Hepatic stellate cell (primary cell): ENCODE measurements at places on chromosomes 12 and 14.

- no peak for DNase-seq
These were observed 351.0 kb upstream of the FKBP4 start for GRCh38 chr12:2443776-2444175.

- peak; percentile 19 for DNase-seq
These were observed 92.4 kb downstream of the PHLDA1 start for GRCh38 chr12:75939016-75939642.

DNA sequence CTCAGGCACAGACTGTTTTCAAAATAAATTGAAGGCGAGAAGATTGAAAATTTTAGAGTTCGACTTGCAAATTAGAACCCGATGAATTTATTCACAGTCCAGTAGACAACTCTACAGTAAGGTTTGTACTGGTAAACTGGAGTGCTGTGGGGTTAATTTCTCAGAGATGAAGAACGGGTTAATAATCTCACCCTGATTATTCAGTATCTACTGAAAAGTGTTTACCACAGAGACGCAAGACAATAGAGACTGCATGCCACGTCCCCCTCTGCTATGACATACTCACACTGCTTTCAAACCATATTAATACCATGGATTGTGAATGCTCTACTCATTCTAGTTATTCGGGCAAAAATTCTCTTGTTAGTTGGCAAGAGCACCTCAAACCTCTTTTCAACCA, 36.1 kb downstream of the CFL2 start:
- DNase-seq, result no peak

- no peak for DNase-seq
These were observed 94.2 kb downstream of the DDX51 start for GRCh38 chr12:132049876-132050275.

- no peak for DNase-seq
These were observed 1000.5 kb downstream of the FLRT2 start for GRCh38 chr14:86530457-86530856.

GRCh38 chr12:94753036-94753679, 102.8 kb upstream of the TMCC3 start:
- DNase-seq, result no peak

DNA sequence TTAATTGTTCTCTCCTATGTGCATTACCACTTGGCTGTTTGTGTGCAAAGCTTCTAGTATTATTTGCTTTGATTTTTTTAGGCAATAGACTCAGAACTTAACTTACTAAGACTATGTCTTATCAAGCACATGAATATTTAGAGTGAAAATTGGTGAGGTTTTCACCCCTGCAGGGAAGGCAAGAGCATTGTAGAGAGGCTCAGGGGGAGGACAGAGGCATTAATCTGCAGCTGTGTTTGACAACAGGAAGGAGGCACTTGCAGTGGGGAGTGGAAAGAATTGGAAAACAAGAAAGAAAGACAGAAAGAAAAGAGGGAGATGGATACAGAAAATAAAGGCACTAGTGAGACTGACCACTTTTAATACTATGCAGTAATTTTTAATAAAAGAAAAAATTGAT, 431.6 kb downstream of the PDZRN4 start:
- DNase-seq, result no peak

DNA sequence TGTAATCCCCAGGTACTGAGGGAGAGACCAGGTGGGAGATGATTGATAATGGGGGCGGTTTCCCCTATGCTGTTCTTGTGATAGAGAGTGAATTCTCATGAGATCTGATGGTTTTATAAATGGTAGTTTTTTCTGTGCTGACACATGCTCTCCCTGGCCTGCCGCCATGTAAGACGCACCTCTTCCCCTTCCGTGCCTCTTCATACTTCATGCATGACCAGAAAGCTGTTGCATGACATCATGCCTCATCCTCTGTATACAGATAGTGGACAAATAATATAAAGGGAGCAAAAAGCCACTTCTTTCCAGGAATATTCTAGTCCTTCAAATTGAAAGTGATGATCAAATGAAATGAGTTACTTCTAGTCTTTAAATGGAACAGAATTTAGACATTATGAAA, 47.3 kb upstream of the LRIG3 start:
- no peak for DNase-seq

DNA sequence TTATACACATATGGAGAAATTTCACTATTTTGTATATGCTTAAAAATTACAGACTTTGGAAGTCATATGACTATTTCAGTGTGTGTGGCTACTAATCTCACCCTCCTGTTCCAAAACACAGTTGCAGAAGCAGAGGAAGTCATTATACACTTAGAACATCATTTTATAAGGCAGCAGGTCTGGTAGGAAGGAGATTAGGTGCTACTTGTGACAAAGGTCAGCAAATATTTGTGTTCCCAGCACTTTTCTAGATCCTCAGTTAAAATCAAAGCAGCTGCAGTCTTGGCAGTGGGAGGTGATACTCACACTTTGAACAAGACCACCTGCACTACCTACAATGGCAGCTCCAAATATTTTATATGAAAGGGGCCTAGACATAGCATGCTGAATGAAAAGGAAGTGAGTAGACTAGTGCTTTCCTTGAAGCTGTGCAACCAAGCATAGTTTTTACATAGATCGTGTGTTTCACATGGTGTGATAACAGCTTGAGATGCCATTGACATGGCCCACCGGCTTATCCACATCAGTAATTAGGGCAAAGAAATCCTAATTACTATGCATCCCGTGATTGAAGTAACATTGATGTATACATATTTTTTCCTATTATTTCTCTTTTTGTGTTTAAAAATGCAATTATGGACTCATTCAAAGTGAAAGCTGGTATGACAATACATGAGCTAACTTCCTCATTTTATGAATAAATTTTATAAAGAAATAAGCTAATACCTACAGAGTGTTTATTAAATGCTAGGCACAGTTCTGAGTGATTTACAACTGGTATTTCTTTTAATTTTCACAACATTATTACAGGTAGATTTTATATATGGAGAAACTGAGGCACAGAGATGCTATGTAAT, 5.3 kb downstream of the GYS2 start:
- no peak for DNase-seq

- no peak for DNase-seq
These were observed 104.0 kb downstream of the CCDC91 start for GRCh38 chr12:28294300-28294699.

DNA sequence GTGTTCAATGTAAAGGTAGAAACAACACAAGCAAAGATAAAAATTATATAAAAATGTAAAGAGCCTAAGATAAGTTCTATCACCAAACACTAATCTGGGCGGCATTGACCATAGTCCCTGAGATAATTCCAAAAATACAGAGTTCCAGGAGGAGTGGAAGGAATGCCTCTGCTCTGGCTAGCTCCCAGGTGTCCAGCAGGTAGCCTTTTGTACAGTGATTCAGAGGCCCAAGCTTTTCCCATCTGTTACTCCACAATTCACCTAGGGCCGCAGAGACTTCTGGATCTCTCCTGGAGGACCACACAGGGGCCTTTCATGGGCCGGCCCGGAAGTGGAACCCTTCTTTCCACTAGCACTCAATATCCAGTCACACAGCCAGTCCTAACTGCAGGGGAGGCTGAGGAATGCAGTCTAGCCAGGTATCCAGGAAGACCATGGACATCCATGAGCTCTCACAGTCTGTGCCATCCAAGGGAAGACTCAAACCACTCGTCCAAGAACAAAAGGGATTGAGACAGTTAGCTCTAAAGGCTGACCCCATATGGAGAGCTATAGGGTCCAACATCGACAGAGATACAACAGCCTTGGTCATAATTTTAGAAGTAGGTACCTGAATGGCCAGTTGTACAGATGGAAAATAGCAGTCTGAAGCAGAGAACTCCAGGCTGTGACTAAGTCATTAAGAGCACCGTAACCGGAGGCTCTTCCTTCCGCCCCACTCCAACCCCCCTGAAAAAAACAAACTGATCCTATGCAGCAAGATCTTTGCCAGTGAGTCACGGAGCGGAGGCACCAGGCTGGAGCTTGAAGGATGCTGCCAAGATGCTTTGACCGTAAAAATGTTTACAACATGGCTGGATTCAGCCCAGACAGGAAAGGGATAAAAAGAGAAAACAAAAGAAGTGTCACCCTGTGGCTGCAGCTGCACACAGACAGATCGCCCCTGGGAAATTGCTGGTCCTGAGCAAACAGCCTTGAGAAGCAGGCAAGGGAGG, 204.8 kb downstream of the NUAK1 start:
- peak; percentile 73 for DNase-seq

DNA sequence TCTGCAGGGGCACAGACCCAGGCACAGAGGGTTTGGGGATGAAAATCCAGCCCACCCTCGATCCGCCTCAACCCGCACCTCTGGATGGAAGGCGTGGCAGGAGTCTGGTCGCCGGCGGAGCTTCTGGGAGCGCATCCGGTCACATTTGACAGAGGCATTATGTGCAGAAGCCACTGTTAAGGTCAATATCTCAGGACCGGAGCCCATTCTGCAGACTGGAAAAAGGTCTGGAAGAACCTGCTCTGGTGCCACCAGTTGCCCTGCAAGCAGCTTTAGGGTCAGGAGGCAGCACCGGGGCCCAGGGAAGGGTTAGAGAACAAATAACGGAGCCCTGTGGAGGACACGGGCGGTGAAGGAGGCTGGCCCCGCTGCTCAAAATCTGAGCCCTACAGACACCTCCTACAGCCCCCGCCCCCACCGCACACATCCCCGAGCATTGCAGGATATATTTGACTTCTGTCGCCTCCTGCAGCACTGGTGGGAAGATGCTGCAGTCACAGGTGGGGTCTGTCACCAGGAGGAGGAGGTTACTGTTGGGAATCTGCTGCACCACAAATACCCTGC, 25.1 kb upstream of the LRTM2 start:
- no peak for DNase-seq

- no peak for DNase-seq
These were observed 496.2 kb upstream of the CCDC196 start for GRCh38 chr14:65989981-65990380.

DNA sequence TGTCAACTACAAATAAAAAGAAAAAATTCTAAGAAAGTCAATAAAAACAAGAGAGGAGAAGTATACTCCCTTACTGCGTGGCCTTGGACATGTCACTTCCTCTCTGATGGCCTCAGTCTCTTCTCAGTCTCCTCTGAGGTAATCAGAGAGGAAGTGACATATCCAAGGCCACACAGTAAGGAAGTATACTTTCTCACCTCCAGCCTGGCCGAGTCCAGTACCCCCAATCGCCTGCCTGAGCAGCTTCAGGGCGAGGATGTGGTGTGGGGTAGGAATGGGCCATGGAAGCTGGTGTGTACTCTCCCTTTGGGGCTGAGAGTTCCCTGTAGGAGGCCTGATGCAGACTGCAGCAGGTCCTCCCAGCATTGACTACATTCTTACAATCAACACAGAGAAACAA, 15.8 kb downstream of the VDR start:
- no peak for DNase-seq

DNA sequence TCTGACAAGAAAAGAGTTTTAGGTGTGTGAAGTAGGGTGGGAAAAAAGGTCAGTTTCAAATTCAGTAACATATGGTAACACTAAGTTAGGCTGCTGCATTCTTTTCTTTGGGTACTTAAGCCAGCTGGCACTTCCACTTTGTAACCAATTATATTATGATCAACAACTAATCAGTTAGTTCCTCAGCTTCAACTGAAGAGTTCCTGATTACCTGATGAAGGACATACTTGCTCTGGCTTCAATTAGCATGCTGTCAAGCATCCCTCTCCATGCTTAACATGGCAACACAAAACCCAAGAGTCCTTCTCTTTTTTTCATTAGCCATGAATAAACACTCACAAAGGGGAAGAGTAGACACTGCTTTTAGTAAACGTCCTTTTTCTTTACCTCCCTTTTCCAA, 6.8 kb upstream of the KANSL2 start:
- no peak for DNase-seq

DNA sequence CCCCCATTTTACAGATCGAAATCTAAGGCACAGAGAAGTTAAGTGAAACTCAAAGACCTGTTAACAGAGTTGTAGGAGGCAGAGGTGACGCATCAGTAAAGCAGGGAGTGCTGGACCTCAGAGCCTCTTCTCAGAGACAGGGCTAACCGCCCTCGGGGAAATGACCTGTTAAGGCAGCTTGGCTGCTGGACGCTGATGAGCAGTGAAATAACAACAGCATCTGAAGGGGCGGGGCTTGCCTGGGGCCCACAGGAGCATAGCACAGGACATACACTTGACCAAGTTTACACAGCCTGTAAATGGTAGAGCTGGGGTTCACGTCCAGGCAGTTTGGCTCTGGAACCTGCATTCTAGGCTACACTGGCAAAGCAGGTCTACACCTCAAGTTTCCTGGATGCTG, 39.3 kb downstream of the LRTM2 start:
- DNase-seq, result peak; percentile 30

- peak; percentile 22 for DNase-seq
These were observed 223.3 kb downstream of the CHST11 start for GRCh38 chr12:104680070-104680469.

DNA sequence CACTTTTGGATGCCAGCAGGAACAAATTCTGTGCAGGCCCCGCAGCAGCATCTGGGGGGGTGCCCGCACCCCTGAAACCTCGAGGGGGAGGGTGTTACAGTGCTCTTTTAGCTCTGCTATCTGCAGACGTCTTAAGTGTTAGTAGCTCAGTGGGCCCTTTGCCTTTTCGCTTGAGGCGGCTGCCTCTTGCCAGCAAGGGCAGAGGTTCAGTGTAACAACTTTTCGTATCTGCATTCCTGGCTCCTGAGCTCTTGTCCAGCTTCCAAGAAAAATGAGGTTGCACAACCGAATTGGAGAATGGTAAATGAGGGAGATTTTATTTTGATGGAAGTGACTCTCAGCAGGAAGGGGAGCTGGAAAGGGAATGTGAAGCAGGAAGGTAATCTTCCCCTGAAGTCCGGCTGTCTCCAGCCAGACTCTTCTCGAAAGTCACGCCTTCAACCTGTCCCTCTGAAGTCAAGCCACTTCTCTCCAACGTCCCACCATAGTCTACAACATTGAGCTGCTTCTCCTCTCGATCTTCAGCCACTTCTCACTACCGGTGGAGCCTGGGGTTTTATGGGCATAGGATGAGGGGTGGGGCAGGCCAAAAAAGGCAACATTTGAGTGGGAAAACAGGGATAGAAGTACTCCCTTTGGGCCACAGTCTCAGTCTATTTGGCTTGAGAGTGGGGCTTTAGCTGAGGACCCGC, 17.8 kb downstream of the TAS2R50 start:
- no peak for DNase-seq

DNA sequence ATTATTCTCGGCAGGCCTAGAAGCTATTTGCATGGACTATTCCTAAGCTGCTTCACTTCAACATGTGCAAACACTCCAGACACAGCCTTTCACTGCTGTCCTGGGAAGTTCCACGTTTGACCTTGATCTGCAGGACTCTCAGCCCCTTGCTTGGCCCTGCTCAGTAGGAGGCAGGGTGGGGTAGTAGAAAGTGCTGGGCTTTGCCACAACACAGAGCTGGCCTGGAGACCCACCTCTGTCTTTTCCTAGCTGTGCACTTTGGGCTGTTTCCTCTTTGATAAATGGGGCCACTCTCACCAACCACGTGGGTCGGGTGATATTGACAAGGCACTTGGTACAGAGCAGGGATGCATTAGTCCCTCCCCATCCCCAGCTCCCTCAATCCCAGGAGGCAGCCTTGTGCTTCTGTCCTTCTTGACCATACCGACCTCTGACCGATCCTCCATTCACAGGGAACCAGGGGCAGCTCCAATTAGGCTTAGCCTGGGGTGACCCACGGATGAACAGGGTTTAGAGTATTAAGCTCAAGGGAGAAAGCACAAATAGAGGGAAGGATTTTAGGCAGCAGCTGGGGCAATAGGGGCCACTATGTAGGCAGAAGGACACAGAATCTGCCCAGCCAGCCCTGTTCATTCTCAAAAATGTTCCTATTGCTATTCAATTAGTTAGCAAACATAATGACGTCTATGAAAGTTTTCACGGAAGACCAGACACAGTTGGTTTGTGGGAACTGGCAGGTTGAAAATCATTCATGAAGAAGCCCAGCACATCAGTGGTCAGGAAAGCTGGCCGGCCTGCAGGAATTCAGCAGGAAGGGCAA, 63.3 kb downstream of the SYNE3 start:
- DNase-seq, result no peak
